Activated CD4-positive, alpha-beta T cell treated with anti-CD3 and anti-CD28 coated beads, Interleukin-2, Interleukin-6, amounts not matched to agents 100 ng/mL and 50 ng/mL, durations not matched to agents 16 hours and 8 hours (primary cell): ENCODE measurements at places on chromosomes 4 and X.

DNA sequence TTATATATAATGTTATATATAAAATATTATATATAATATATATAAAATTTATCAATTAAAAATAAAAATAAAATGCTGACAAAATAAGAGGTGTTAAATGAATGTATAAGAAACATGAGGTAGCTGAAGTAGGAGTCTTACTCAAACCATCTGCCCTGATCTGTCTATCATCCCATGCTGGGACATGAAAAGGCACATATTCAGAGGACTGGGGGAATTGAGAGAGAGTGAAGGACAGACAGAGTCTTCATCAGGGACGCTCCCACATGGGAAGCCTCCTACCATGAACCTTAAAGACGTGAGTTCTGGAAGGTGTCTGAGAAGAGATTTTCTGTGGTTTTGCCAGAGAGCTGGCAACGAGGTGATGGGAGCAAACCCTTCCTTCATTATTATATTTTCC is 4.1 kb upstream of the ARSF start:
- DNase-seq, result no peak

- no peak for DNase-seq
These were observed 667.4 kb upstream of the NDST4 start for GRCh38 chr4:115780835-115781234.

DNA sequence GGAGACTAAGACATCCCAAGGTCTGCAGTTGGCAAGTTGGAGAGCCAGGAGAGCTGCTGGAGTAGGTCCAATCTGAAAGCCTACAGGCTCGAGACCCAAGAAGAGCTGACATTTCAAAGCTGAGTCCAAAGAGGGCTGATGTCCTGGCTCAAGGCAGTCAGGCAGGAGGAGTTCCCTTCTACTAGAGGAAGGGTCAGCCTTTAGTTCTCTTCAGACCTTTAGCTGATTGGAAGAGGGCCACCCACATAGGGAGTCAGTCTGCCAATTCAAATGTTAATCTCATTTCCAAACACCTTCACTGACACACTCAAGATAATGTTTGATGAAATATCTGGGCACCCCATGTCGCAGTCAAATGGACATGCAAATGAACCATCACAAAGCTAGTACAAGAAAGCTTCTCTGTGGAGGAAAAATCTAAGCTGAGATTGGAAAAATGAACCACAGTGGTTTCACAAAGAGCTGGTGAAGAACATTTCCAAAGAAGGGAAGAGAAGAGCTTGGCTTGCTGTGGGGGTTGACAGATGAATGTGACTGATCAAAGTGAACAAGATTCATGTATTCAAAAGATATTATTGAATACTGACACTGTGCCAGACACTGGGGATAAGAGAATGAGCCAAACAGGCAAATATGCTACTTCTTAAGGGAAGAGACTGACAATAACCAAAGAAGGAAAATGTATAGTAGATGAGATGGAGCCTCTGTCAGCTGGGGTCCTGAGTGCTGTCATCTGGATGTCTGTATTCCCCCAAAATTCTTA is 61.2 kb downstream of the STK32B start:
- DNase-seq, result no peak

DNA sequence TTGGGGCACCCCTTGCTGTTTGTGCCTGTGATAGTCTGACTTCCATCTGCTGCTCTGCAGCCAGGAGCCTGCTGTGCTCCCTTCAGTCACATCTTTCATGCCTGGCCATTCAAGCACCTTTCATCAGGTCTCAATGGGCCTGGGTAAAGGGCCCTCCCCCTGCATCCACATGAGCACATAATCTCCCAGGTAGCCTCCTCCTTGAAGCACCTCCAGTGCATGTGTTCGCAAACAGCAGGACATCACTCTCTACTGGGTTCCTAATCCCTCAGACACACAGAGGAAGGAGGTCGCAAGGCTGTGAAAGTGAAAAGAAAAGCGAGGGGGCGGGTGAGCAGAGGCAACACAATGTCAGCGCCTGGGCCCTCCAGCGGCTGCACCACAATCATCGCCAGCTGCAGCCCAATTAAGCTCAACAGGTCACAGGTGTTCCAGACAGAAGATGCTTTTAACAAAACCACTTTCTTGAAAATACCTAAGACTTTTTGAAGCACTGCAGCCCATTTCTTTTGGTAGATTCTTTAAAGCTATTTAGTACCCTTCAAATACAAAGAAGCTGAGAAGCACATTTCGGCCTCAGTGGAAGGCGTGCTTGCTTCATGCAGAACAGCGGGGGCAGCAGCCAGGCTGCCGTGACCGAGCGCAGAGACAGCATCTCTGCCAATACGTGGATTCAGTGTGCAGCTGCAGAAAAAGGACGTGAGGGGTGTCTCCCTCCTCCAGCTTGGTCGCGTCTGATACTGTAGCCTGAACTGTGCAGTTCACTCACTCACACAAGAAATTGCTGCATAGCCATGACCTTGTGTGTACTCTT is 92.2 kb upstream of the SPRY1 start:
- no peak for DNase-seq

DNA sequence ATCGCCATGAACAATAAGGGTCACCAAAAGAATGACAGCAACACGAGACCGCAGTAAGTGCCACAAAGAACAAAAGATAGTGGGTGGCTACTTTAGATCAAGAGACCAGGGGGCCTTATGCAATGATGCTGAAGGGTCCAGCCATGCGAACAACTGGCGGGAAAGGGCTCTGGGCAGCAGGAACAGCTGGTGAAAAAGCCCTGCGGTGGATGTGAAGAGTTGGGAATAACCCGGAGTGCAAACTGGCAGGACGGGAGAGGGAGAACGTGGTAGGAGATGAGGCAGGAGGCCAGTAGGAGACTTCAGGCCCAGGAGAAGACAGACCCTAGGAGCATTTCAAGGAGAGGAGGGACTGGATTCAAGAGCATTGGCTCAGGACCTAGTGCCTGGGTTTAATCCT is 120.2 kb downstream of the AFAP1 start:
- DNase-seq, result no peak

DNA sequence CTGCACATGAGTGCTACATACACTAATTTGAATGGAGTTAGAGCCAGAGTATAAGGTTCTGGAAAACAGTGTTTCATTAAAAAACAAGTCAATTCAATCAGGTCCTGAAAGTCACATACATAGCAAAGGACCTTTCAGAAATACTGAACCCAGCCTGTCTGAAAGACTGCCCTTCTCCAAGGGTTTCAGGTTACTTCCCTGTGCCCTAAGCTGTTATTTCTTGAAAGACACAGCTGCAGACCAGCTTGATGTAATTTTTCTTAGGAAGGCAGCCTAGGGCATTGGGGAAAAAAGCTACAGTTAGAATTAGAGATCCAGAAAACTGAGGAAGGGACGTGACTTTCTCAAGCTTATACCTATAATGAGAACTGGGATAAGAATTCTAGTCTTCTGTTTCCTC is 155.9 kb upstream of the MAOA start:
- DNase-seq, result no peak

DNA sequence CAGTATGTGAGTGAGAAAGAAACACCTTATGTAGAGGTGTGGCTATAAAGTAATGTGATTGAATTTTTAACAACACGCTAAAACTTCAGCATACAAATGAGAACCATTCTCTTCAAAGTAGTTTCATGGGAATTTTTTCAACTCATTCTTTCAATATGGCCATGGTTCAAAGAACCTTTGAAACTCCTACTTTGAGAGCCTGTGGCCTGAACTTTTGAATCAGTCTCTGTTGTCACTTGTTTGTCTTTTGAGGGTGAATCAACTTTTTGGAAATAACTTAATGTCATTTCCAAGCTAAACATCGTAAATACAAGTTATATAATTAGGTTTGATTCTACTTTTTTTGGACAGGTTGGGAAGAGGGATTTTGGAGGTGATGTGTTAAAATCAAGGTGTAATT is 49.9 kb upstream of the CASK start:
- no peak for DNase-seq

DNA sequence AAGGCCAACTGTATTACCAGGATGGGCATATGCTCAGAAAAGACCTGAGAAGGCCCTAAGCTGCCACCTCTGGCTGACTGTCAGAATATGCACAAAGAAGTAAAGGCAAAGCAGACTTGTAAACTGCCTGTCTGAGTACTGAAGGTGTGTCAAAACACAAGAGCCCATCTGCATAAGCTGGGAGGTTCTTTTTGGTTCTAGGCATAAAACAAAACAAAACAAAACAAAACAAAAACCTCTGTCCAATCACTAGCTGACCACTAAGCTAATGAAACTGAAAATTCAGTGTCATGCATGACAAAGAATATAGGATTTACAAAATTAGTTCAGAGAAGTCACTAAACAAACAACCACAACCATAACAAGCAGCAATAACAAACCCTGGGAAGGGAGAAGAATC is 20.6 kb downstream of the SH3D19 start:
- DNase-seq, result no peak

DNA sequence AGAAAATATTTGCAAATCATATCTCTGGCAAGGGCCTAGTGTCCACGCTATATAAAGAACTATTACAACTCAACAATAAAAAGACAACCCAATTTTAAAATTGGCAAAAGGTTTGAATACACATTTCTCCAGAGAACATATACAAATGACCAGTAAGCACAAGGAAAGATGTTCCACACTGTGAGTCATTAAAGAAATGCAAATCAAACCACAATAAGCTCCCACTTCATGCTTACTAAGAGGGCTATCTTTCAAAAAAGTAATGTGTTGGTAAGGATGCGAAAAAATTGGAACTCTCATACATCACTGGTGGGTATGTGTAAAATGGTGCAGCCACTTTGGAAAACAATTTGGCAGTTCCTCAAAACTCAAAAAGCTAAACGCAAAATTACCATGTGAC is 884.0 kb upstream of the INTU start:
- no peak for DNase-seq

DNA sequence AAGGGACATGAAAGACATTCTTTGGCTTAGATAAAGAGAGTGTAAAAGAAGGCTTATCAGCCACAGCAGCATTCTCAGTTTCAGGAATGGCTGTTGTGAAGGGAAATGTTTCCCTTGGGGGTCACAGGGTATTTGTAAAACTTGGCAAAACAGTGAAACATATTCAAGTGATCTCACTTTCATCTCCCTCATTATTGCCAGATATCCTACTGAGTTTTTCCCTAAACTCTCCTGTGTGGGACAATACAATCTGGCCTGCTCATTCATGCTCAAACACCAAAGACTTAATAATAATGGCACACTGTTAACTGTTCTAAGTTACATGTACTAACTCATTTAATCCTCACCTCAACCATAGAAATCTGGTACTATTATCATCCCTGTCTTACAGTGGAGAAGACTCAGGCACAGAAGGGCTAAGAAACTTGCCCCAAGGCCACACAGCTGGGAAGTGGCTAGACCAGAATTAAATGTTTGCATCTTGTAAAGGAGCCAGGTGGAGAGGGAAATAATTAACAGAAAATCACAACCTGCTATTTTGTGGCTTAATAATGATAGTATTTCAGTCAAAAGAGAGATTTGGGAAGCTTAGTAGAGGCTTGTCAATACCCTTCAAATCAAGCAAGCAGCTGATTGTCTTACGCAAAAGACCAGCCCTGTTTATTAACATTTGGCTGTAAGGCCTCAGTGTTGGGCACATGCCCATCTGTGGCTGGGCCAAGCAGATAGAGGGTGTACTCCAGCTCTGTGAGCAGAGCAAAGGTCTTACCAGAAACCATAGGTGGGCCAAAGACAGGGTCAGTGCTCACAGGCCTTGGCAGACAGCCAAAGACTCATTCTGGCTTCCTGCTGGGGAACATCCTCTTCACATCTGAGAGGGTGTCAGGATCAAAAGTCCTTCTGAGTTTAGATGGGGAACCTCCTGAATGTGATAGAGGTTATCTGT is 17.3 kb downstream of the SMPX start:
- no peak for DNase-seq

GRCh38 chrX:41785685-41786084 is 61.7 kb downstream of the GPR82 start:
- DNase-seq, result peak; percentile 8

- DNase-seq, result no peak
These were observed 293.5 kb upstream of the HS3ST1 start for GRCh38 chr4:11722223-11722622.

DNA sequence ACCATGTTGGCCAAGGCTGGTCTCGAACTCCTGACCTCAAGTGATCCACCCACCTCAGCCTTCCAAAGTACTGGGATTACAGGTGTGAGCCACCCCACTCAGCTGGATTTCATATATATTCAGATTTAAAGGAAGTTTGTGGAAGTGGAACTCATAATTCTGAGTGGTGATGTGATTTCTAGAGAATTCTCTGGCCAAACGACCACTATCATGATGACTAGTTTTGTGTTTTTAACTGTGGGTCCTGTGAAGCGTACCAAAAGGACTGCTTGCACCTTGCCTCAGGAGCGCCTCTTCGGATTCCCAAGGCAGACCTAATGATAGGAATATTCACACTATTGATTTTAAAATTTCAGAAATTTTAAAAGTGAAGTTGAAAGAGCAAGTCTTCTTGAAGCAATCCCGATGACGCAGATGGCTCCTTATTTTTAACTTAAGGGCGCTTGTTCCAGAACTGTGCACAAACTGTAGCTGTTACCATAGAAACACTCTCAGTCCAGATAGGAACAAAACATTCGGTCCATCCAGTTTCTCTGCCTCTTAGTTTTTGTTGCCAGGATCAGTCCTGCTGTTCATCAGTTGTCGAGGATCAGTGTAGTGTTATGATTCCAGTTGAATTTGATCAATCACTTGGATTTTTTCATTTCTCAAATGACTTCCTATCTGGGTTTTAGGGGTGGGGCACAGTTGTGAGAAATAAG is 51.7 kb upstream of the CLCN4 start:
- DNase-seq, result no peak

DNA sequence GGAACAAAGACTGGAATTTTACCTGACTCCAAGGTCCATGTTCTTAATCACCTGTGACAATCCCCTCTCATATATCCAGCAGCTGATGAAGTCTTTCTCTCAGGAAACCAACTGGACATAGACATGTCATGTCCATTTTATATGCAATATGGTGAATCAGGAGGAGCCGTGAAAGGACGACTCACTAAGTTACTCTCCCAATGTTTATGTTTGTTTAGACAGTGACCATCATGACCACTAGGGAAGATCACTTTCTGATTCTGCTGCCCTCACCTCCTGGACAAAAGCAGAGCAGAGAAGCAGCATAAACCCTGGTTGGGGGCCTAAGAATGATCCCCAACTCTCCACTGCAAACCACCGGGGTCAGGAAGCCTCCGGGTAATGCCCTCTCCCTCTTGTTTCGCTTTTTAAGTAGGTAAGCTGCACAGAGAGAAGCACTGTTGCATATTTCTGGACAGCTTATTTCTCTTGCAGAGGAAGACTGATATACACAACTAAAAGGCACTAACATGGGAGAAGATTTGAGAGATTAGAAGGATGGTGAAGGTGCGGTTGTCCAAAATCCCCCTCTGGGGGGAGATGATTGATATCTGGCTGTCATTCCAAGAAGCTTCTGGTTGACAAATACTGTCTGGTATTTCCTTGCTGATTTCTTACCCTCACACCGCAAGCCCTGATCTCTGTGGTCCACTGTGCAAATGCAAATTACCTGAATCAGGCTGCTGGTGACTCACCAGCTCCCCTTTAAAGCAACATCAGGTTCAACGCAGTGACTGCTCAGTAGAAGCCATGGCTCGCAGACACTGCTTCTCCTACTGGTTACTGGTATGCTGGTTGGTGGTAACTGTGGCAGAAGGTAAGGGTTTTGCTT is at the start of gene ODAPH:
Gene ODAPH (plus strand): TSS at position 773 of the 871 bp plus-strand sequence. CDS start 17 bp downstream, at position 790.
- DNase-seq, result peak; percentile 75

GRCh38 chr4:142352712-142353111 is 493.4 kb downstream of the INPP4B start:
- no peak for DNase-seq
